Activated CD4-positive, alpha-beta T cell treated with anti-CD3 and anti-CD28 coated beads, Interleukin-2, Interleukin-6, amounts not matched to agents 100 ng/mL and 50 ng/mL, durations not matched to agents 16 hours and 8 hours (primary cell): ENCODE measurements at places on chromosomes 2 and 18.

- DNase-seq = no peak
Measured at GRCh38 chr2:150279686-150280085, 207.8 kb downstream of the RND3 start.

- DNase-seq = no peak
Measured at GRCh38 chr18:22988208-22988607, 55.1 kb downstream of the RBBP8 start.

DNA sequence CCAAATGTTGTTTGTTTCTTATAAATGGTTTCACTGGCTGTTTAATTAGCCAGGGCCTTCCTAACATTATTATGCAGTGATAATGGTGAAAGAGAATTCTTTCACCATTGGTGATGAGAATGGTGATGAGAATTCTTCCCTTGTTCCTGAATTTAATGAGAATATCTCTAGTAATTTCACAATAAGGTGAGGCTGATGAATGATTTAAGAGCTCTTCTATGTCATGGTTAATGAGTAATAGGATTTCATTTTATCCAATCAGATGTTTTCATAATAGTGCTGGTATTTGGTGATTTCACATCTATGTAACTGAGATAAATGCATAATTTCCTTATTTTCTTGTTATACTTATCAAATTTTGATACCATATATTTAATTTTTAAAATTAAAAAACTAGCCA lies 535.7 kb upstream of the ZEB2 start:
- no peak for DNase-seq

- no peak for DNase-seq
Measured at GRCh38 chr2:83481436-83481835, 977.6 kb downstream of the SUCLG1 start.
